Bronchial epithelial cell (primary cell): ENCODE measurements at places on chromosomes 12 and 14.
A peak's percentile ranks its signal among the peaks of the same experiment; 100 is the strongest.

DNA sequence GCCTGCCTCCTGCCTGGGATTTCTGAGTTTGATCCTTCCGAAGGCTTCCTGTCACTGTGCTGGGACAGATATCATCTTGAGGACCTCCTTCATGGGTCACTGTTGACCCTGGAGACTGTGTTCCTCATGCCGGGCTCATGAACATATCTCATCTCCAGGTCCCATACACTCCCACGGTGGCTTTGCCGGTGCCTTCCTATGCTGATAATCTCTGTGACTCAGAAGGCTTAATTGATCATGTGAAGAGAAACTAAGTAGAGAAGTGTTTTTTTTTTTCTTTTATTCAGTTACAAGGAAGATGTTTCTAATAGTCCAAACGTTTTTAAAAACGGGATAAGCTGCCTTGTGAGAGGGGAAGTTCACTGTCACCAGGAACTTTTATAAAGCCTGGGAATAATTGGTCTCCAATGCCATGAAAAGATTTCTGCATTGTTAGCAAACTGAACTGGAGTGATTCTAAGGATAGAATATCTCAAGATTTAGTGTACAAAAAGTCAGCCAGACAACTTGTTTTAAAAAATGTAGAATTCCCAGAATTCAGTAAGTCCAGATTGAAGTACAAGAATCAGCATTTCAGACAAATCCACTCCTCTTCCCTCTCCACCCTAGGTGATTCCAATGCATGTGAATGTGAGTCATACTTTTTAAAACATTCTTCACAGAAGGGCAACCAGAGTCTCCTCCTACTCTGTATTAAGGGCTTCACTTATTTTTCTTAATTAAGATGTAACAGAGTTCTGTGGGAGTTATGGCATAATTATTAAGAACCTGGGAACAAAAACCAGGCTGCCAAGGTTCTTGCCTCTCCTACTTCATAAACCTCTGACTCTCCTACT lies 139.8 kb upstream of the LGR5 start:
- DNase-seq: peak; percentile 53

DNA sequence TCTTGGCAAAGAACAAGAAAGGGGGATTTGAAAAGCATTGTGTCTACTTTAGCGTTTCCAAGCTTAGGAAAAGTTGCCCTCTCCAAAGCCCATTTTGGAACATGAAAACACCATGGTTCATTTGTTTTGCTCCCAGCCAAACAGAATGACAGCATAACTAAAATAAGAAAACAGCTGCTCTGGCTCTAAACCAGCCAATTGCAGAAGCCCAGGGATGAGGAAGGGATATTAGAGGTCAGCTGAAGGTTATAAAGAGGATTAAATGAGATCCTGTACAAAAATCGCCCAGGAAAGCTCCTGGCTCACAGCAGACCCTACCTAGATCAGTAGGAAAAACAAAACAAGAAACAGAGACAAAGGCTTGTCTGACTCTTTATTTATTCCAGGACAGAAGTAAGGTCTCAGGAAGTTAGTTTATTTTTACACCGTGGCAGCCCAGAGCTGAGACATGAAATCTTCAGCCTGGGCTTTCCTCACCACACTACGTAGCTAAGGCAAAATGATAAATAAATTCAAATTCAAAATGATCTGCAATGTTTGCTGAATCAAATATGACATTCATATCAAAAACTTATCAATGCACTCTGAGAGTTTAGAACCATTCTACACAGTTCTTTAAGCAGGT lies 25.9 kb downstream of the SPX start:
- DNase-seq: no peak

- DNase-seq: no peak
Measured at GRCh38 chr12:67925552-67925951, 63.7 kb upstream of the IFNG-AS1 start.

DNA sequence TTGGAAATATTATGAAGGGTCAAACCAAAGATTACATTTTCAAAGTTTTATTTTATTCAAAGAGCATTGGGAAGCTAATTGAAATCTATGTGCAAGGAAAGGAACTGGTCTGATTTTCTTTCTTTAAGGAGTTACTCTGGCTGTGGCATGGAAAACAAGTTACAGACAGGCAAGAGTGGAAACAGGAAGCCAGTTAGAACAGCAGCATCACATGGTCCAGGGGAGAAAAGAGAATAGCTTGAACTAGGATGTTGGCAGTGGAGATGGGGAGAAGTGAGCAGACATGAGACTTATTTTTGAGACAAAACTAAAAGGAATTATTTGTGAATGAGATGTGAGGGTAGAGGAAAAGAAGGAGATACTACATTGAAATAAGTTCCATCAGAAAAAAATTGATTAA lies 3.4 kb downstream of the OR11G2 start:
- no peak for DNase-seq

DNA sequence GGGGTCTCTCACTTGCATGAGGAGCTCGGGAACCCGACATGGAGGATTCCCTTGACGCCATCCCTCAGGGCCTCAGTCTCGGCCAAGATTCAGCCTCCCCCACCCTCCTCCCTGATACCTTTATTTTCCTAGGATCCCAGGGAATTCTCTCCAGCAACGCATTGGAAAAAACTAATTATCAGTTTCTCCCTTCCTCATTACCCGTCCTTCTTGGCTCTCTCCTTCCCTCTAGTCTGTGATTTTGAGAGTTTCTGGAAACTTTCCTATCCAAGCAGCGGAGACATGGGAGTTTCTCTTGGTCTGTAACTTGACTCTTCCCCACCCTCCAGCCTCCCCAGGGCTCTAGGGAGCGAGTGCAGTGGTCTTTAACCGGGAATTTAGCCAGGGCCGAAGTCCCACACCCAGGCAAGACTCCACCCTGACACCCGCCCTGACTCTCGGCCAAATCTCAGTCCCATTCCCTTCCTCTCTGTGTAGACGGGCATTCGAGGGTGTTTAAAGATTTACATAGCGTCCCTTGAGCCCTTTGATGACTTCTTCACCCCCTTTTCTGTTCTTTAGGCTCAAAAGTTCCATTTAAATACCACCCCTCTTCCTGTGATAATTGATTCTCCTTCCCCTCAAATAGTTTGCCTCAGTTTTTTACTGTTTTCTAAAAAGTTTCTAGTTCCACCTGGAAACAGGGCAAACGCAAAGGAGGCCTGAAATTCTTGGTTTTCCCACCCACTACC lies 6.7 kb downstream of the HOXC5 start:
- DNase-seq: no peak
